K562 (cell line): ENCODE measurements at places on chromosomes 1 and 21. TPM values are rescaled to one million over a fixed set of nuclear protein-coding genes. Genes with fewer than 3 reads are reported as not detected.

DNA sequence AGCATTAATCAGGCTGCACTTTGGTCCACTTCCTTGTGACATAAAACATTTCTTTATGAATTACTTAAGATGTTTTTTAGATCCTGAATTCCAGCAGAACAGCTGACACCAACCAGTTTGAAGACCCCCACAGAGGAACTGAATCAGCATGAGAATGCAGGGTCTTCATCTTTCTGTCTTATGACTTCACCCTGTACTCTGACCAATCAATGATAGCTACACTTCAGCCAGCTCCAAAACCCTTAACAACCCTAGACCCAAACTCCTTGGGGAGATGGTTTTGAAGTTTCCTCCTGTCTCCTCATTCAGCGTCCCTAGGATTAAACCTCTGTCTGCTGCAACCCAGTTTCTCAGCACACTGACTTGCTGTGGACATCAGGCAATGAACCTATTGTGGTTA is 175.0 kb downstream of the CTH start:
- H3K27me3 ChIP-seq: no peaks in the 10 kb centered on the region
- H3K4me3 ChIP-seq: no peak overlapping the region
- no peaks in the 10 kb centered on the region for H3K4me1 ChIP-seq
- no peaks in the 10 kb centered on the region for H3K36me3 ChIP-seq

- H3K4me3 ChIP-seq: no peak overlapping the region
- H3K4me1 ChIP-seq: peaks cover 5% of the 10 kb centered on the region; the same call in 1 of the 2 replicates
- DNase-seq: no peak
- H3K27ac ChIP-seq: no peak overlapping the region
- H3K27me3 ChIP-seq: peaks cover 17% of the 10 kb centered on the region; the same call in 2 of the 3 replicates
Measured at GRCh38 chr1:22327411-22327810, 124.2 kb upstream of the ZBTB40 start.

Gene MATN1
- 1.6 and 3.6 TPM in 2 replicates for polyA plus RNA-seq

DNA sequence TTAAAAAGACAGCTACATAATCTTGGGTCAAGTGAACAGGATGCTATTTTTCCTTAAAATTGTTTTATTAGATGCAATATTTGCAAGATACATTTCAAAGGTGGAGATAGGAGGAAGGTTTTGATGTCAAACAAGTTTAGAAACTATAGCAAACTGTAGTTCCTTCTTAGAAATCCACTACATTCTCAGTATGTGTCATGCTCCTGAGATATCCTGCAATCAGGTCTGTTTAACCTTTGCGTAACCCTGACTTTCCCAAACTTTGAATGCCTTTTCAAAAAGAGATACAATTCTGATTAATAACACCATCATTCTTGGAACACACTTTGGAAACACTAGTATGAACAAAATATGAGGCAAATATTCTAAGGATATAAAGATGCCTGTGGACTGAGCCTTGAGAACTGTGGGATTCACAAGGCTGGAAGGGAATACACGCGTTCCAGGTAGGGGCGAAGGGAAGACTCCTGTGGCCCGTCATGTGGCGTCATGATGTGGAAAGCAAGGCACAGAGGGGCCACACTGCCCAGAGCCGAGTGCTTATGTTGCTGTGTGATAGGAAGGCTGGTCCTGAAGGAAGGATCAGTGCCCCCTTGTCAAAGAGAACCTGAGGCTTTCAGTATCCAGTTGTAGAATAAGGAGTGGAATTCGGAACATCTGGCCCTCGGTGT is 19.6 kb upstream of the TARBP1 start:
- H3K4me3 ChIP-seq: no peak overlapping the region
- no peak for DNase-seq
- H3K36me3 ChIP-seq: no peaks in the 10 kb centered on the region
- peaks cover 11% of the 10 kb centered on the region for H3K4me1 ChIP-seq
- no peak overlapping the region for H3K27ac ChIP-seq
- no peaks in the 10 kb centered on the region for H3K27me3 ChIP-seq

DNA sequence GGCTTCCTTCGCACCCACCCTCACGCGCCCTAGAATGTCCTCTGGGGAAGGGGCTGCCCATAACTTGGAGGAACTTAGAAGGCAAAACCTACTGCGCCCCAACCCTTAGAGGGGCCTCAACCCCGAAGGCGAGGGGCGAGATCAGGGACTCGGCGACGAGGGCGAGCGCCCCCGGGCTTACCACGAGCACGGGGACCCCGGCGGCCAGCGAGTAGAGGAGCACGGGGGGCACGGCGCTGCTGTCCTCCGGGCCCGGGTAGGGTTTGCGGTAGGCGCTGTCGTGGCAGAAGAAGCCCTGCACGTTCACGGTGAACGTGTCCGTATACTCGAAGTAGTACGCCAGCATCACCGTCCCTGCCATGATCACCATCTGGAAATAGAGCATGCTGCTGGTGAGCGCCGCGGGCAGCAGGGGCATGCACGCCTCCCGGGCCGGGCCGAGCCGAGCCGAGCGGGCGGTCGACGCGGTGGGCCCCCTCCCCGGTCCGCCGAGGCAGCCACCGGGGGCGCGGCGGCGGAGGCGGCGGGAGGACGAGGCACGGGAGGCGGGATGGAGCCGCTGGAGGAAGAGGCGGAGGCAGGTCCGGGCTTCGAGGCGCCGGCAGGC is 304 bp downstream of the PLPPR5 start:
- H3K4me3 ChIP-seq: no peak overlapping the region
- no peaks in the 10 kb centered on the region for H3K4me1 ChIP-seq
- DNase-seq: no peak
- no peak overlapping the region for H3K27ac ChIP-seq
- H3K36me3 ChIP-seq: no peaks in the 10 kb centered on the region

Gene TATDN3
- polyA plus RNA-seq: 25.0 and 25.2 TPM in 2 replicates

DNA sequence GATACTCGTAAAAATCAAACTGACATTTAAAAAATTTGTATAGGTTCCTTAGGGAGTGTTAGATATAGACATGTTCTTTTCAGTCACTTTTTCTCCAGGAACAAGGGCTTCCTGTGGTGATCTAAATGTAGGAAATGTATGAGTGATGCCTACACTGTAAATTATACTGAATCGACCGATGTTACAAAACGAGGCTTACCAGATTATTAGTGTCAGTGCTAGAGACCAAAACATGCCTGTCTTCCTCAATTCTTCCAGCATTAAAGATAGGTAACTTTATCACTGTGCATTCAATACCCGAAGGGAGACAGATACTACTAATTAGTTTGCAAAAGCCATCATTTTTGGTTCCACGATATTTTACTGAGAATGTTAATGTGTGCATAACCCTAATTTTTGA is 86.1 kb downstream of the BRINP3 start:
- H3K4me1 ChIP-seq: no peaks in the 10 kb centered on the region
- no peaks in the 10 kb centered on the region for H3K36me3 ChIP-seq
- no peak overlapping the region for H3K27ac ChIP-seq
- H3K4me3 ChIP-seq: no peak overlapping the region

- H3K27ac ChIP-seq: no peak overlapping the region
- no peak for DNase-seq
- no peak overlapping the region for H3K4me3 ChIP-seq
- H3K36me3 ChIP-seq: peaks cover 86% of the 10 kb centered on the region
- no peaks in the 10 kb centered on the region for H3K27me3 ChIP-seq
Measured at GRCh38 chr1:223747838-223748335, 35.5 kb downstream of the CAPN2 start.

DNA sequence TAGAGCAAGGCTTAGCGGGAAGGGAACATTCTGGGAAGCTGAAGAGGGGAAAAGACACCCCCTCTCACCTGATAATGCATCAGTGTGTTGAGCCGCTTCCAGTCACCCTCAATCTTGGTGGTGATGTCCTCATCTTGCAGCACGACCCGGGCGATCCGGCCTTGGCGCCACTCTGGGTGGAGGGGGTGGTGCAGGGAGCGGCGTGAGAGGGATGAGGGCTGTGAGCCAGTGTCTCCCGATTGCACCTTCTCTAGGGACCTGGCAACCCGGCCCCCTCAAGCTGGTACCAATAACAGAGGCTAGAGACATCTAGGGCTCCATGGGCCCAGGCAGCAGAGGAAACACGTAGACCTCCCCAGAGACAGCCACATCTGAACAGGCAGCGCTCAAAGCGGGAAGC is 127.4 kb upstream of the CD34 start:
- H3K27ac ChIP-seq: no peak overlapping the region
- DNase-seq: no peak
- H3K4me3 ChIP-seq: no peak overlapping the region
- peaks cover 69% of the 10 kb centered on the region for H3K27me3 ChIP-seq

DNA sequence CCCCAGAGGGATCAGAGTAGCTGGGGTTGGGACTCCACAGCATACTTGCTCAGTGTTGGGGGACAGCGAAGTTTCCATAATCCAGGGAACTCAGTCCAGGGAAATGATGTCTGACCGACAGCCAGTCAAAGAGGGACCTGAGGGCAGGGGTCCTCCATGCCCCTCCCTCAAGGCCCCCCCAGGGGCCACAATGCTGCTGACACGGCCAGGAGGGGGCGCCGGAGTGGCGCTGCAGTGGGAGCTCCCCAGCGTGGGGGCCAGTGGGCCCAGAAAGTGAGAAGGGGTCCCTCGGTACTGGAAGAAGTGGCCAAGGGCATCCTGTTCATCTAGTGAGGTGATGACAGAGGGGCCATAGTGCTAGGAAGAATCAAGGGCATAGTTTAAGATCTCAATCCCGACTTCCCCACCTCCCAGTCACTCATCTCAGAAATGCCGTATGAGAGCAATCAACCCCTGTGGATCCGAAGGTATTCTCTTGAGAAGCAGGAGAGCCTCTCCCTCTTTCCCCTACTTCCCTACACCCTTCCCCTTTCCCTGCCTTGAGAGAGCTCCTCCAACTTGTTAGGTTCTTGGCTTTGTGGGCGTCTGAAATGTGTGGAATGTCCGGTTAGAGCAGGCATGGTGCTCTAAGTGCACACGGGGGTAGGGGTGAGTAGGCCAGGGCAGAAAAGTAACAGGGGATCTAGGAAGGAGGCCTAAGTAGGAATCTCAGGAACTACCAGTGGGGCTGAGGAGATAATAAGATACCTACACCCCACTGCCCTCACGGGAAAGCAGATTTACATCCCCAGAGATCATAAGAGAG is 4.1 kb downstream of the NUDT17 start:
- H3K36me3 ChIP-seq: peaks cover 51% of the 10 kb centered on the region
- H3K4me1 ChIP-seq: peaks cover 20% of the 10 kb centered on the region
- no peak overlapping the region for H3K27ac ChIP-seq
- DNase-seq: peak; percentile 49
- no peak overlapping the region for H3K4me3 ChIP-seq

DNA sequence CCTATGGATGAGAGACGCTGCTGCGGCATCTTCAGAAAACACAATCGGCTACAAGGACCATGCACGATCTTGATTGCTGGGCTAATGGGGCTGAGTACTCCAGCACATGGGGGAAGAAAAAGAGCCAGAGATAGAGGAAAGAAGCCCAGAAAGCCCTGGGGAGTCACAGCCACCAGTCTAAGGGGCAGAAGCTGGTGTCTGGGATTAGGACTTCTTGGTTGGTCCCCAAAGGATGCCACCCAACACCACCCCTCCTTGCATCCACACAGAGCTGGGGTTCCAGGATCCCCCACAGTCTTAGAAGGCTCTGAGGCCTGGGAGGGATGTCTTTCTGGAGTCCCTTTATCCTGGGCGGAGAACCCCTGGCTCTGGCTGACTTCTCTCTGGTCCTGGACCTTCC is 98.4 kb upstream of the TARDBP start:
- H3K27ac ChIP-seq: no peak overlapping the region; the same call in 2 of the 3 replicates
- H3K4me1 ChIP-seq: peaks cover 3% of the 10 kb centered on the region; the same call in 1 of the 2 replicates
- DNase-seq: no peak

GRCh38 chr1:223531742-223532341 is 133.7 kb downstream of the CAPN8 start:
- DNase-seq: peak; percentile 58
- H3K4me1 ChIP-seq: no peaks in the 10 kb centered on the region
- no peak overlapping the region for H3K27ac ChIP-seq
- peaks cover 31% of the 10 kb centered on the region for H3K27me3 ChIP-seq
- no peaks in the 10 kb centered on the region for H3K36me3 ChIP-seq
- no peak overlapping the region for H3K4me3 ChIP-seq

Gene GPA33
- not detected in 2 replicates for polyA plus RNA-seq

Gene FBXO2
- polyA plus RNA-seq: 1.6 and 2.2 TPM in 2 replicates

GRCh38 chr1:203059485-203059884 is 26.3 kb downstream of the MYOG start:
- H3K27me3 ChIP-seq: peaks cover 48% of the 10 kb centered on the region
- no peak overlapping the region for H3K27ac ChIP-seq
- no peaks in the 10 kb centered on the region for H3K36me3 ChIP-seq
- H3K4me1 ChIP-seq: peaks cover 5% of the 10 kb centered on the region
- no peak overlapping the region for H3K4me3 ChIP-seq
- DNase-seq: no peak

Gene MSH4
- polyA plus RNA-seq: 0.12 TPM in 1 of 2 replicates, not detected in the other

- H3K4me3 ChIP-seq: no peak overlapping the region
- peaks cover 29% of the 10 kb centered on the region for H3K27me3 ChIP-seq
- no peak for DNase-seq
Measured at GRCh38 chr1:229726061-229726460, 100.0 kb downstream of the URB2 start.

Gene SUSD4
- 0.16 TPM in 1 of 2 replicates, not detected in the other for polyA plus RNA-seq

DNA sequence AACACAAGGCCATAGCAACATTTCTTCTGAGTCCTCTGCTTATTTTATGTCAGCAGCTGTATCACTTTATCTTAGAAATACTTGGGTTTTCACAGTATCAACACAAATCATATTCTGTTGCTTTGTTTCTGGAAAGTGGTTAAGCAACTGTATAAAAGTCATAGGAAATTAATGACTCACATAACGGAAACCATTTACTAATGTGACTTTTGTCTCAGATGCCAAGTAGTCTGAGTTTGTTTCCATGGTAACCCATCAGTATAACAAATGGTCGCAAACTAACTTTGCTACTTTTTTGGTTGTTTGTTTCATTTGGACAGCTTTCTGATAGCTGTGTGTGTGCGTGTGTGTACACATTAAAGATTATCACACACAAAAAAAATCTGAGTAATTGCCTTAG is 31.1 kb downstream of the EEIG2 start:
- no peak overlapping the region for H3K4me3 ChIP-seq
- H3K27ac ChIP-seq: no peak overlapping the region
- no peaks in the 10 kb centered on the region for H3K36me3 ChIP-seq
- DNase-seq: no peak
- no peaks in the 10 kb centered on the region for H3K27me3 ChIP-seq

Gene F11R
- polyA plus RNA-seq: 29.3 and 34.0 TPM in 2 replicates

- no peak for DNase-seq
- peak overlapping the region; percentile 93 for H3K27ac ChIP-seq
- peak overlapping the region; percentile 87 for H3K4me3 ChIP-seq
- peaks cover 14% of the 10 kb centered on the region; the same call in 1 of the 3 replicates for H3K36me3 ChIP-seq
Measured at GRCh38 chr1:147243228-147243685, 773 bp downstream of the CHD1L start.

DNA sequence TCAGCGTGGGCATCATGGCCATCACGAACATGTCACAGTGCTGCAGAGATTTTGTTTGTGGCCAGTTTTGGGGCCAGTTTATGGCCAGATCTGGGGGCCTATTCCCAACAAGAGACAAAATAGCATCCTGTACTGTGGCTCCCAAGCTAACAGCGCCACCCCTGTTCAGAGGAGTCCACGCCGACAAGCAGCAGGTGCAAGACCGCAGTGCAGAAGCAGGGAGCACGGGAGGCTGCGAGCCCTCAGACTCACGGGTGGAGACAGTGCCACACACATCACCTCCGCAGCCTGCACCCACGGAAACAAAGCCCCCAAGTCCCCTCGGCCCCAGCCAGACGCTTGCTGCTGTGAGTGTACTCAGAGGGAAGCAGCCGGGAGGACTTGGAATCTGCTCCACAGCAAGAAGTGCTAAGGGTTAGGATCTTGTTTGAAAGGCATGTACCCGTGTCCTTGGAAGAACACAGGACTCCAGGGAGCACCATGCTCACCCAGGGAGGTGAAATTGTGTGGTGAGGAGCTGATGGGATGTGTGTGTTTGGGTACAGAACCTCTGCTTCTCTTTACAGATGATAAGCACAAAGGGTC is 7.1 kb downstream of the TCP10L start:
- H3K27ac ChIP-seq: no peak overlapping the region
- peaks cover 8% of the 10 kb centered on the region; the same call in 1 of the 2 replicates for H3K4me1 ChIP-seq

- H3K27me3 ChIP-seq: no peaks in the 10 kb centered on the region
- H3K36me3 ChIP-seq: peaks cover 49% of the 10 kb centered on the region
- peak overlapping the region; percentile 79 for H3K4me3 ChIP-seq
Measured at GRCh38 chr1:26697978-26698849, 2.4 kb downstream of the ARID1A start.

Gene ARHGEF10L
- not detected in 2 replicates for polyA plus RNA-seq
